NCI-H460 (cell line): ENCODE measurements at places on chromosomes 1 and 21. TPM values are rescaled to one million over a fixed set of nuclear protein-coding genes. Genes with fewer than 3 reads are reported as not detected.

- no peak for DNase-seq
These were observed 31.6 kb downstream of the ZBTB8OS start for GRCh38 chr1:32618673-32619221.

Gene HPCA
- not detected in 2 replicates for total RNA-seq

Gene NPHS2
- total RNA-seq, result not detected in 2 replicates

Gene MASP2
- total RNA-seq, result not detected in 2 replicates

Gene FAM43B
- not detected in 2 replicates for total RNA-seq
